ENCODE measurements at places on chromosomes 3 and 15.

DNA sequence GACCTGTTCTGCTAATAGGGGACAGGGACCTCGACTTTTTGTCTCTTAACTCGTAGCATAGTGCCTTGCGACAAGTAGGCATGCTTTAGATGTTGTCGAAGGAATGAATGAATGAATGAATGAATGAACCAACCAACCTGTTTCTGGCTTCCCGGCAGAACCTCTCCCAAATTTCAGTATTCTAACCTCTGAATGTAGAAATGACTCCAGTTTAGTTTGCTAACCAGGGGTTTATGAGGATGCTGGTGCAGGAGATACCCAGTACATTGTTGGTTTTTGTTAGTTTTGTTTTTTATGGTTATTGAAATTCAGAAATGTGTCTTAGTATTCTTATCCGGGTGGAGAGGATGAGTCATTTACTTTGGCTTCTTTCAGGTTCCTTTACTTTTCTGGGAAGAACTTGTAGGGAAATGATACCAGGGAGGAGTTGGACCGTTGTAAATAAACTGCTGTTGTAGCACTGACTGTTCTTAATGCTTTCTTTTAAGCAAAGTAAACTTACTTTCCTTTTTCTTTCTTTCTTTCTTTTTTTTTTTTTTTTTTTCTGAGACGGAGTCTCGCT, 29.6 kb upstream of the EHHADH start:
- peak; percentile 51 for DNase-seq

DNA sequence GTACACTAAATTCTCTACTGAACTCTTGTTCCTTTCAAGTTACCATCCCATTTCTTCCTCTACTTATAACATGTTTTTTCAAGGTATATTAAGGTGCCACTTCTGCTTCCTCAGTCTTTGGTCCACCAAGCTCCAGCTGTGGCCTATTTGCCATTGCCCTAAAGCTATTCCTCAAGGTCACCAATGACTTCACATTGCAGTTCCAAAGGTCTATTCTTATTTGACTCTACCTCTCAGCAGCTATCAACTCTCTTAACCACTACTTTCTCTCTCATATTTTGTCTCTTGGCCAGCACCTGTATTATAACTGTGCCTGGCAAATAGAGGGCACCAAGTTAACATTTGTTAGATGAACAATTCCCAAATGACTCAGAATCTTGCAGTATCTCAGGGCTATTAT, 354.7 kb downstream of the PLCL2 start:
- no peak for DNase-seq

- no peak for DNase-seq
Measured at GRCh38 chr3:129180461-129180860, 3.2 kb downstream of the CNBP start.

GRCh38 chr3:188528396-188528795, 374.4 kb downstream of the LPP start:
- DNase-seq, result no peak

- no peak for DNase-seq
Measured at GRCh38 chr3:170211668-170212067, 10.6 kb upstream of the PRKCI start.

DNA sequence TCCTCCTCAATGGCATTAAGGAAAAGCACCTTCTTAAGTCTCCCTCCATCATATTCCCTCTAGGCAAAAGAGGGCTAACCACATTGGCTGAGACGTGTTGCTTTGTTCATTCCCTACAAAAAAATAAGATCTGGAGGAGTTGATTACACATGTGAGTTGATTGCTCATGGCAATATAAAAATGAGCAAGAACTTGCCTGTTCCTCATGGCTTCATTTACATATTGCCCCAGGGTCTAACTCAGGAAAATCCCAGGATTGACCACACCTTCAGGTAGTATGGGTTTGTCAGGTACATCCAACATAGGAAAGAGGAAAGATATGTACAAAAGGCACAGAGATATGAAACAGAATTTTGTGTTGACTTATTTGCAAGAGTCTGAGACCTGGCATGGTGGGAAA, 35.5 kb downstream of the NFKBIZ start:
- peak; percentile 27 for DNase-seq

DNA sequence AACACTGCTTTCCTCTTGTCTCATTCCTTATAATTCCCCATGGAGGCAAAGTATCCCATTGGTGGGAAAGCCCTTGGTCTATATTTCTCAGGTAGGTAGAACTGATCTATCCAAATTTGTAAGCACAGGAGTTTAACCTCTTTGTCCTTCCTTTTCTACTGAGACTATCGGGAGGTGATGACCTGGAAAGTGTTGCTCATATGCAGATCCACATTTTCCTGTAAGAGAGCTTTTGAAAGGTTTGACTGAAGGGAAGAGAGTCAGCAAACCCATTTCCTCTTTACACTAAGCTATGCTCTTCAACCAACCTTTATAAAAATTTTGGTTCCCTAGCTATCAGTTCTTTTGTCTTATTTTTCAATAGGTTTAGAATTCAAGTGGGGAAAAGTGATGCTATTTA, 200.7 kb downstream of the TIGIT start:
- no peak for DNase-seq

GRCh38 chr3:151875759-151876158, 2.3 kb downstream of the SUCNR1 start:
- no peak for DNase-seq

DNA sequence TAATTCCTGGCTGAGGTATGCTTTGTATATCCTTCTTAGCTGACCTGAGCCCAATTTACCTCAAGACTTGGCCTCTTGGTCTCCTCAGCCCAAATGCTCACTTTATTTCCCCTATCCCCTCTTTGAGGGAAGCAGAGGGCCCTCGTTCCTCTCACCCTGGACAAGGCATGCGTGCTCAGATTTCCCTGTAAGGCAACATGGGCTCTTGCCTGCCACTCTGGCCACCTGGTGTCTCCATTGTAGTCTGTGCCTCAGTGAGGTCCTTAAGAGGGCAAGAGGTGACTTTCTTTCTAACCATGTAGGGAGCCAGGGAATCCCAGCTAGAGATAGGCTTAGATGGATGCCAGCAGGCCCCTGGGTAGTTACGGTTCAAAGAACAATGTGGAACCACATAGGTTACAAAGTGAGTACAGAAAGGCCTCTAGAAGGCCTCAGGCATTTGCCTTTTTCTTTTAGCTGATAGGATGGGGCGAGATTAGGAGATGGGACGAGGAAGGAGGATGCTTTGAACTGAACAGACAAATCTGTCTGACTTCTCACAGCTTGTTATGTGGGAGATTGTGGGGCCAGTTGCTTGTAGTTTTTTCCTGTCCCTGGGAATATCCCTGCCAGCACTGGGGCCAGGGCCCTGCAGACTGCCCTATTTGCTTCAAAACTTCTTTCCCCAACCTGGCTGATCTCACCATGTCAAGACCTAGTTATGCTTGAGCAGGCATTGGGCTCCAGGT, 1.1 kb upstream of the INTS14 start:
- no peak for DNase-seq

GRCh38 chr3:172808969-172809546, 58.5 kb downstream of the ECT2 start:
- DNase-seq, result no peak

- no peak for DNase-seq
Measured at GRCh38 chr15:60605879-60606307, 127.0 kb upstream of the ICE2 start.

GRCh38 chr15:62619526-62619925, 423.0 kb upstream of the TPM1 start:
- no peak for DNase-seq

- DNase-seq, result no peak
Measured at GRCh38 chr3:149151843-149152242, 22.4 kb downstream of the HPS3 start.
